Stimulated activated CD4-positive, alpha-beta T cell treated with anti-CD3 and anti-CD28 coated beads, Interleukin-4, amount 100 ng/mL, for 24 hours (primary cell): ENCODE measurements at places on chromosomes 6 and 20.
A peak's percentile ranks its signal among the peaks of the same experiment; 100 is the strongest.

DNA sequence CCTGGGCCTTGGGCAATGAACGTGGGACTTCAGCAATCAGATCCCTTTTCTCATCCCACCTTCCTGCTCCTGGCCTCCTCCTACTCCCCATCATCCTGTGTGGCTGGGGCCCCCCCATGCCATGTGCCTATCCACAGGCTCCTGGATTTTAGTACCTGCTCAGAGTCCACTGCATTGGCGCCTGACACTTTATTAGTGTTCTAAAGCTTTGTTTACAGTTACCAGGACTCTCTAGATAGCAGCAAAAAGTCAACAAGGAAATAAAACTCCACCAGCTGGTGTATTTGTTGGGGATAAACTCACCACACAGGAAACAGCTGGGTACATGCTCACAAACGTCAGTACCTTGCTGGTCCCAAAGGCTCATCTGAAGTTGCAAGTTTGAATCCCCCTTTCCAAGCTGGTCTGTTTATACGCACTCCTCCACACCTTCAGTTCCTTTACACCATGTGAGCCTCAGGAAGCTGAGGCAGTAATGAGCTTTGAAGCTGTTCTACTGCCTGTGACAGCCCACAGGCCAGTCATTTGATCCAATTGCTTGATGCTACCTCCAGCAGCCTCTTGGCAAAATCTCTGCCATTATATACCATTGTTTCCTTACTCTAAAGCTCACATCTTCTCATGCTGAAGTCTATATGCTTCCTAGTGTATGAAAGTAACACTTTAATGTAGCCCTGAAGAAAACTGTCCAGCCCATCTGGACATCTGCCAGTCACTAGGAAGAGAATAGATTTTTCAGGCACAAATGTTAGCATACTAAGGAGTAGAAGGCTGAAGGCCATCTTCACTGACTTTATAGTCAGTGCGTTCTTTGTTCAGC, 76.6 kb downstream of the ANKEF1 start:
- DNase-seq, result no peak

- no peak for DNase-seq
These were observed 64.8 kb upstream of the BEND6 start for GRCh38 chr6:56890066-56890465.

- no peak for DNase-seq
These were observed 83.5 kb upstream of the PROKR2 start for GRCh38 chr20:5400164-5400762.

- peak; percentile 67 for DNase-seq
These were observed 21.1 kb downstream of the SESN1 start for GRCh38 chr6:109073344-109074132.

GRCh38 chr20:36468149-36469000, 72.9 kb upstream of the MYL9 start:
- DNase-seq, result no peak

DNA sequence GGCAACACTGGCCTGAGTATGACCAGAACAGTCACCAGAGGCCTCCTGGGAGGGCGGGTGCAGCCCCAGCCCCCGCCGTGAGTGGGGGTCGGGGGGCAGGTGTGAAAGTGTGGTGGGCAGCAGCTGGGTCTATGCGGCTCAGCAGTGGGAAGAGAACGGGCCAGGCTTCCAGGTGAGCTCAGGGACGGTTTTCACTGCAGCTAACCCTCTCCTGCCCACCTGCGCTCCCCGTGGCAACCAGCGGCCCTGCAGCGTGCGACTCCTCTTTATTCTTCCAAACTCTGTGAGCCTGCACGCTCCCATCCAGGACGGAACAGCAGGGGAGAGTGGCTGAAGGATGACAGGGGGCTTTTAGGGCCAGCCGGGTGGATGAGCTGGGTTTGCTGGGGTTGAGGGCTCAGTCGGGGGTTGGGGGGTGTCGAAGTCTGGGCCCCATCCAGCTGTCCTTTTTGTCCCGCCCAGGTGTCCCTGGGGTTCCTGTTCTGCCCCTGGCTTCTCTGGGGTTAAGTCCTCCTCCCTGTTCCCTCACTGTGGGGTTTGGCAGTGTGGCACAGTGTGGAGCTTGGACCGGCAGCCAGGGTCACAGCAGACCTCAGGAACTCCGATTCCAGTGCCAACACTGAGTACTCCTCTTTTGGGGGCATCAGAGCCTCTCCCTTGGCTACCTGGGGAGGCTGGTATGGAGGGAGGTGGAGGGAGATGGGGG, 859 bp upstream of the BIRC7 start:
- peak; percentile 27 for DNase-seq

DNA sequence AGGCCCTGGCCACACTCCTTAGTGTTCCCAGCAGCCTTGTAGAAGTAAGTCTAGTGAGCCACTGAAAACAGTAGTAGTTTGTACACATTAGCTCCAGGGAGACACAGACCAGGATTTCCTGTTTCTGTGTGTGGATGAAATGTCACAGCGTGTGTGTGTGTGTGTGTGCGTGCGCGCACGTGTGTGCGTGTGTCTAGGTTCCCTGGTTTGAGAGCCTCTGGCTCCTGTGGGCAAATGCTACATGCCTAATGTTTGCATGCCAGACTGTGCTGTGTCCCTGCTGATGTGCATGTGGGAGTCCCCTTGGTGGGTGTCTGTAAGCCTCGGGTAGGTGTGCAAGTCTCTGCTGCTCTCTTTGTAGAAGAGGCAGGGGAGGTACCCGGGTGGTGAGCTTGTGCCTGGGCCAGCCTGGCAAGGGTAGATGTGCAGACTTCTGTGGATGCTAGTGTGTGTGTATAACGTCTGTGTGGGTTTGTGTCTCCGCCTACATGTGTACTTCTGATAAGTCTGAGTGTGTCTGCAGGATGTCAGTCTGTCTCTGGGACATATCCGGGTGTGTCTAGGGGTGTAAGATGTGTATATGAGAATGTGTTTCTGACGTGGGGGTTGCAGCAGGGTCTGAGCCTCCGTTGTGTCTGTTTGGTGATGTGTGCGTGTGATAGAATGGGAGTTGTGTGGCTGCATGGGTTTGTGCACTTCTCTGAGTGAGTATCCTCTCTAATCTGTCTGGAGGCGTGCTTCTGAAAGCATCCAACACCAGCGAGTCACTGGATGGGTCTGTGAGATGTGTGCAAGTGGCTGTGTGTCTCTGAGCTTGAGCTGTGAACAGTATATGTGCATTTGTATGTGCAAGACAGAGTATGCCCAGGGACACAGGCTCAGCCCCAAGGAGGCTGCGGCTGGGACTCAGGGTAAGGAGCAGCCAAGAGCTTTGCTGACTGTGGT, 19.0 kb upstream of the TLDC2 start:
- peak; percentile 20 for DNase-seq

GRCh38 chr6:1809291-1809988, 199.7 kb downstream of the FOXC1 start:
- DNase-seq, result no peak

GRCh38 chr20:13263451-13263850, 42.4 kb downstream of the ISM1 start:
- DNase-seq, result no peak

DNA sequence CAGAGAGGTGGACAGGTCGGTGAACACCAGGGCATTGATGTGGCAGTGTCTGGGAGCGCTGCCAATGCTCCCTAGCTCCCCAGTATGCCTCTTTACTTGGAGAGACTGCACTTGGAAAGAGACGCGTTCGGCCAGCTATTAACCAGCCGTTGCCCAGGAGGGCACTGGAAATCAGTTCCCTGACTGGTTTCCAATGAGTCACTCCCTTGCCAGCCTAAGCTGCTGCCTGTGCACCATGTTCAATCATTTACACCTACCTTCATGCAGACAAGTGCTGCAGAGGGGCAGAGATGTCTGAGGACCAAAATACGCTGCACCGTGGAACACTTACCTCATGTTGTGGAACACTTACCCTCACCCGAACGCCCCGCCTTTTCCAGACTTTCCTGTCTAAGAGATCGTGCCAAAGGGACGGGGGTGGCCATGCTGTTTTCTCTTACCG, 151.6 kb downstream of the SOBP start:
- DNase-seq, result no peak

DNA sequence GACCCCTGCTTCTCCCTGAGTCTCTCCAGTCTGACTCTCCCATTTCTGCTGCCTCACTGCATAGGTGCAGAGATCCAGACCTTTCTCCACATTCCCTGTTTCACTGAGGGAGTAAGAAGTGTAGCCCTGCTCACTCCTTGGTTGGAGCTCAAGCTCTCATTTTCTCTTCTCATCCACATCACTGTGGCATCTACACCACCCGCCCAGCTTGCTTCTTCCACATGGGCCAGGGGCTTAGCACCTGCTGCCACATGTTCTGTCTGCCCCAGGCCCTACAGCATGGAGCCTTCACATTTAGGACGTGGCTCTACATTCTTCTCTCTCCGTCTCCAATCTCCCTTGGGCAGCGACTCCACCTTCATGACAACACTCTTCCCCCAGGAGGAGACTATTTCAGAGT, 8.5 kb upstream of the GSTA5 start:
- no peak for DNase-seq

GRCh38 chr6:42899871-42900270, 16.0 kb upstream of the PTCRA start:
- no peak for DNase-seq

GRCh38 chr20:50635676-50636600, 55.4 kb downstream of the RIPOR3 start:
- peak; percentile 52 for DNase-seq

DNA sequence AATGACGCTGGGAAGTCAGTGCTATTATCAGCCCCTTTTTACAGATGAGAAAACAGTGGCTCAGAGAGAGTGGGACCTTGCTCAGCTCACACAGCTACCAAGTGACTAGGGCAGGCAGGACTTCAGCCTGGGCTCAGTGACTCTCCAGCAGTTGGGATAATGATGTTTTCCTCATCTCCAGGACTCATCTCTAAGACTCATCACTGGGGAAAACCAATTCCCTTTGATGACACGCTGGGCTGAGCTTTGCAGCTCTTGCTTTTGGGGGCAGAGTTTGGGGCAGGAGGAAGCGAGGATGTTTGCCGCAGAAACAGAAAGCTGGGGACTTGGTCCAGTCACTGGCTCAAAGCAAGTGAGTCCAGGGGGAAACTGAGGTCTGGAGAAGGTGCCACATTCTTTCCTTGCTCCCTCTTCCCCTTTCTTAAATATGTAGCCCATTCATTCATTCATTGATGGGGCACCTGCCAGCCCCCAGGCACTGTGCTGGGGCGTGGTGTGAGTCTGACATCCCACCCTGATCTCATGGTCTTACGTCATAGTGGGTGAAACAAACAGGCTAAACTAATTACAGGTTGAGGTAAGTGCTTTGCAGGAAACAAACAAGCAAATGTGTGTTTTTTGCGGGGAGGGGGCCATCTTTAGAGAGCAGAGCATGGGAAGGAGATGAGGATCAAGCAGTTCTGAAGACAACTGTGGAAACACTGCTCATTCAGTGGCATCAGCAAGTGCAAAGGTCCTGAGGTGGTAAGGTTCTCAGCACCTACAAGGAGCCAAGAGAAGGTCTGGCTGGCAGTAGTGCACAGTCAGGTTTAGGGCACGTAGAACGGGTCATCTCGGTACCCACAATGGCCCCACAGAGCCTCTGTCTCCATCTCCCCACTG, 74.4 kb upstream of the PMEPA1 start:
- no peak for DNase-seq

DNA sequence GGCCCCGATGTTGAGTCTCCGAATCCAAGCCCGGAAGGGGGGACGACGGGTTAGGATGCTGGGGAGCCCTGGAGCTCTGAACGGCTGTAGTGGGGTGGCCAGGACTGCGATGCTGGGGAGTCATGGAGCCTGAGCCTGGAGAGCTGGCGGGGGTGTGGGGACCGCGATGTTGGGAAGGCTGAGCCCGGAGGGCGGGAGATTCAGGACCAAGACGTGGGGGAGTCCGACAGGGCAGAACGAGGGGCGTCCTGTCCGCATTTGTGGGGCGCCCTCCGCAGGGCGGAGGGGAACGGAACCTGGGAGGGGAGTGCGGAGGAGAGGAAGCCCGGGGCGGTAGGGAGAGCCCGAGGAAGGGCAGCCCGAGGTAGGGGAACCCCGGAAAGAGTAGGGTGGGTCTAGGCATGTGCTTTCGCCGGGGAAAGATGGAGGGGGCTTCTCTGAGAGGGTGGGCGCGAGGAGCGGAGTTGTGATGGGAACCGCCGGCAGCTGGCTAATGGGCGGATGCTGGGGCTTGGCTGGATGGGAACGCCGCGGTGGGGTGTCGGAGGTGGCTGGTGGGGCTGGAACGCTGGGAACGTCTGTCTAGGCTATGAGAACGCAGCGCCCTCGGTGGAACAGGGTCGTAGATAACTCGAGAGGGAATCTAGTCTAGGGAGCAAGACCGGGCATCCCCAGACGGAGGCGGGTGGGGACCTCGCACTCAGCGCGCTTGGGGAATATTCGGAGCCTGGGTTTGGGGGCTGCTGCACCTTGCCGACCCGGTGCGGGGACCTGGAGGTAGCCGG, 684 bp downstream of the PAQR8 start:
- DNase-seq, result peak; percentile 42

DNA sequence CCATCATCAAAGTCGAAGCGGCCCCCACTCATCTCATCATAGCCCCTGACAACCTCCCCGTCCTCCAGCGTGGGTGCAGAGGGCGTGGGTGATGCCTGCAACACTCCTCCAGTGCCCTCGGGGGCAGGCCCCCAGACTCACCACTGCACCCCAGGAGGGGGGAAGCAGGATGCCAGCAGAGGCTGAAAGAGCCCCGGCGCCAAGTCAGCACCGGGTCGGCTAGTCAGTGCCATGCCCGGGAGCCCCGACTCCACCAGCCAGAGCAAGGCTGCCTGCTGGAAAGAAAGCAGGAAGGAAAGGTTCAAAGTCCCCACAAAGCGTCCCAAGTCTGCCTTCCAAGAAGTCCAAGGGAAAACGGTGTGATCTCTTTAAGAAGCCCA, 324 bp downstream of the JPH2 start:
- DNase-seq, result no peak

DNA sequence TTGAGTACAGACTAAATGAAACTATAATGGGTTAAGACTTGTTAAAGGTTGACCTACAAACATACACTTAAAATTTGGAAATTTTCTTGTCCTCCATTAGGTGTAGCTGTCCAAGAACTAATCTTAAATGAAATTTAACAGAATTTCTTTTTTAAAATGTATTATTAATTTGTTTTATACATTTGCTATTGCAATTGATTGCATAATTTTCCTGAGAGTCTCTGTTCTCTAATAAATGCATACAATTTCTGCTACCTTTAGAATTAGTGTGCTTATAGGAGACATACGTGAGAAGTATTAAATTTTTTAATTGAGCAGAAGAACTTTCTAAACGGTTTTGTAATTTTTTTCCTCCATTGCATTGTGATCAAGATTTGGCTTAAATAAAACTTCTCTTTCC, 1.5 kb downstream of the FAM135A start:
- no peak for DNase-seq

DNA sequence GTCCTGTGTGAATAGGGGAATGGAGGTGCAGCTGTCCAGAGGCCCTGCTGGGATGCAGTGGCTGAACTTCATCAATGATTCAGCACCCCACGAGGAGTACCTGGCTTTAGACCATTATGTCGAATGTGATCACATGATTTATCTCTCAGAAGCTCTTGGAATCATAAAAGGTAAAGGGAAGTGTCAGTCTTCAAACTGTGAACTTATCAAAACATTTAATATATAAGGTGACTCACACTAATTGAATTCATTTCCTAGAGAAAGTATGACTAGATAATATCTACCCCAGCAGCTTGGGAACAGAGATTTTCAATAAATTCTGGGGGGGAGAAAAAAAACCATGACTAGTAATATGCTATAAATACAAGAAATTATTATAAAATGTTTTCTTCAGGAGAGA, 29.5 kb downstream of the ALDH8A1 start:
- DNase-seq, result no peak

GRCh38 chr6:66264376-66264775, 557.4 kb upstream of the EYS start:
- no peak for DNase-seq
